ENCODE measurements at places on chromosomes 16 and 17.

DNA sequence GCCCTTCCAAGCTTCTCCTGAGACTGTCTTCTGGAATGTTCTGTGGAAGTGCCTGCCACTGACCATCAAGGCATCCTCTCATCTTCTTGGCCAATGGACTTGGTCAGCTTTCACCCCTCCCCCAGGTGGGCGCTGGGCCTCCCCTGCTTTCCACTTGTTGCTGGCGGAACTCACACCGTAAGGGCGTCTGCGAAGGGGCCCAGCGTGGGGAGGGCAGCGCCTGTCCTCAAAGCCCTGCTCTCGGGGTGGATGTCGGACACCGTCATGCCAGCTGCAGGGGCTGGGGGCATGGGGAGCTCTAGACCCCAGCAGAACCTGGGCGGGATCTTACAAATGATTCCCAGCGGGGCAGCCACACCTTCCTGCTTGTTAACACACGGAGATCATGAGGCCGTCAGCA lies 11.6 kb upstream of the ZFPM1 start:
- no peak for DNase-seq

GRCh38 chr16:19583665-19584300 lies 28.3 kb downstream of the VPS35L start:
- DNase-seq = peak; percentile 5

- no peak for DNase-seq
These were observed 17.3 kb downstream of the C17orf100 start for GRCh38 chr17:6668727-6669425.

GRCh38 chr17:77507111-77507885 lies 366.5 kb downstream of the SEC14L1 start:
- no peak for DNase-seq

DNA sequence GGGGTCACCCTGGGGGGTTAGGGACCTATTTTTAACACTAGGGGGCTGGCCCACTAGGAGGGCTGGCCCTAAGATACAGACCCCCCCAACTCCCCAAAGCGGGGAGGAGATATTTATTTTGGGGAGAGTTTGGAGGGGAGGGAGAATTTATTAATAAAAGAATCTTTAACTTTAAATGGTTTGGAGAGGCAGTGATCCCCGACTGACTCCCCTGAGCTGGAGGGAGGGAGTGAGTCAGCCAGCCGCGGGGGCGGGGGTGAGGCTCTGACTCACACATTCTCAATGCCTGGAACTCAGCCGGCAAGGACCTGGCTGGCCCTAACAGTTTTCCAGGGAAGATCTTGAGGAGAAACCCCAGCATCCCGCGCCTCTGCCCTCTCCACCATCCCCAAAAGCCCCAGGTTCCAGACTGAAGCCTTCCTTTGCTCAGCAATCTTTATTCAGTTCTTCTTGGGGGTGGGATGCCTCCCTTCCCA lies 1.5 kb downstream of the HCFC1R1 start:
- DNase-seq = peak; percentile 65

DNA sequence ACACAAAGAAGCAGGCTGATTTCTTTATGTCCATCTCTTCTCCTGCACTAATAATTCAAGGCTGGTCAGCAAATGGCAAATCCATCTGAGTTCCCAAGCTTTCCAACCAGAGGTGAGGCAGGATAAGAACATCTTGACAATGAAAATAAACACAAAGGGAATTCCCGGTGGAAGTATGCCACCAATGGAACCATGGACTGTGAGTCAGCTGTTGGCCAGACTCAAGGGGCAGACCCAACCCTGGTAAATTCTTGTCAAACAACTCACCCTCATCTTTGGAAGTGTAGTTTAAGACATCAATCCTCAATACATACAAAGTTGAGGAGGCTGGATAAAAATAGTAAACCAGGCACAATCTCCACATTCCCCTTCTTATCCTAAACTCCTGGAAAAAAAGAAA lies 74.3 kb upstream of the CES5A start:
- DNase-seq = no peak

DNA sequence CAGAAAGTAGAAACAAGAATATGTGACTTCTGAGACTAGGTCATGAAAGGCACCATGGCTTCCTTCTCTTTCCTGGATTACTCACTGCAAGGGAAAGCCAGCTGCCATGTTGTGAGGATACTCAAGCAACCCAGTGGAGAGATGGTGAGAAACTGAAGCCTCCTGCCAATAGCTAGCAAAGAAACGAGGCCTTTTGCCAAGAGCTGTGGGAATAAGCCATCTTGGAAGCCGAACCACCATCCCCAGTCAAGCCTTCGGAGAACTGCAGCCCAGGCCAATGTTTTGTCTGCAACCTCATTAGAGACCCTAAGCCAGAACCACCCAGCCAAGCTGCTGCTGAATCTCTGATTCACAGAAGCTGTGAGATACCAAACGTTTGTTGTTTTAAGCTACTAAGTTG lies 104.7 kb upstream of the CRHR1 start:
- DNase-seq = no peak

GRCh38 chr16:30377812-30378235 lies 3.2 kb downstream of the MYL11 start:
- DNase-seq = peak; percentile 83

DNA sequence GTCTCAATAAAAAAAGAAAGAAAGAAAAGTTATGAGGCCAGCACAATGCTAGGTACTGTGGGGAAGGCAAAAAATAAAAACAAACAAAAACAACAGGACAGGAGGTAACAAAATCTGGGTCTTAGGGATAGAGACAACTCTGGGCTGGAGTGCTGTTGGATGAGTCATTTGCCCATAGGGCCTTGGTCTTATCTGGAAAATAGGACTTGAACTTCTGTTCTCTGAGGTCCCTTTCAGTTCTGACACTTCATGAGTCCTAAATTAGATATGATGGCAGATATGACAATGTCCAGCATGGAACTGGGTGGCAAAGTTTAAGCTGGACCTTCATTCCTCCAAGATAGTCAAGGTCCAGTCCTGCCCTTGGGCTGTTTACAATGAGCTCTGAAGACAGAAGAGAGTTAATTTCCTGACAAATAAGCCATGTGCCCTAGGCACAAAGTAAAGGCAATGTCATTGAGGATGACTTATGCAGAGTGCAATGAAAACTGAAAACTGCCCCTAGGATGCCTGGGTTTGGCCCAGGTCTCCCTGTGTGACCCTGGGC lies 8.9 kb upstream of the HDAC5 start:
- DNase-seq = no peak

GRCh38 chr17:18280766-18281371 lies 20.4 kb downstream of the MIEF2 start:
- DNase-seq = no peak

DNA sequence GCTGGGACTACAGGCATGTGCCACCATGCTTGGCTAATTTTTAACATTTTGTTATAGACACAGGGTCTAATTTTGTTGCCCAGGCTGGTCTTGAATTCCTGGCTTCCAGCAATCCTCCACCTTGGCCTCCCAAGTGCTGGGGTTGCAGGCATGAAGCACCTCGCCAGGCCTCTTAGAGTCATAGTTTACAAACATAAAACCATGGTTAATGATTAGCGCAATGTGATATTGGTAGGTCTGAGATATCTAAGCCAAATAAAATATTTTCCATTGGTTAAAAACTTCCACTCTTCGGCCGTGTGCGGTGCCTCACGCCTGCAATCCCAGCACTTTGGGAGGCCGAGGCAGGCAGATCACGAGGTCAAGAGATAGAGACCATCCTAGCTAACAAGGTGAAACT lies 16.6 kb downstream of the TXNDC11 start:
- DNase-seq = no peak

- no peak for DNase-seq
These were observed 44.3 kb upstream of the GNG13 start for GRCh38 chr16:844638-845350.

GRCh38 chr17:48055531-48056245 lies 7.5 kb downstream of the NFE2L1 start:
- no peak for DNase-seq

DNA sequence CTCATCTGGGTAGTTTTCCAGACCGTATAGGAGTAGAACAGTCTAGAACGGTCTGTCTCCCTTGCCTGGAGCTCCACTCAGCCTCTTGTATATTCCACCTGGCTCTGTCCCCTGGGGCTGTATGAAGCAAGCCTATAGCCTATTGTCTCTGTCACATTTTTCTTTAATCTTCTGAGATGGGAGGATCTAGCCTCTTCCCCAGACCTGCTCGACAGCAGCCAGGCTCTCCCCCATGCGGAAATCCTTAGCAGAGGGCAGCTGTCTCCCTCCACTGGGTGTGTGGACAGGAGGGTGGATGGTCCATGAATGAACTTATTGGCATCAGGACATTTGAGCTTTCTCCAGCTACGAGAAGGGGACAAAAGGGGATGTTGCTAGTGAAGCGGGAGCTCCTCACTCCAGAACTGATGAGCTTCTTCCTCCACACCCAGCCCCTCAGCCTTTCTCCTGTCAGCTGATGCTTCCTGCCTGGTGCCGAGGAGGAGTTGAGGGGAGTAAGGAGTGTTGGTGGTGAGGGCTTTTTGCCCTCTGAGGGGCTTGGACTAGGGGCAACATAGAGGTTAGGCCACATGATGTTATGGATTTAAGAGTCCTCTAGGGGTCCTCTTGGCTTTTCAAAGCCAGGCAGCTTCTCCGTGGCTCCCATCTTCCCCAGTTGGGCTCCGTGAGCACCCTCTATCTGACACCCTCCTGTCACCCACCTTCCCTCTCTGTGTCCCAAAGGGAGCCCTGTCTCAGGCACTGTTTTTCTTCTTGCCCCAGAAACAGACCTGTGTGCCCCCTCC lies 28.0 kb downstream of the ARHGAP23 start:
- DNase-seq = no peak

Data from effector memory CD8-positive, alpha-beta T cell (primary cell).